ENCODE measurements at places on chromosomes 1 and 21.

GRCh38 chr1:112929979-112930378 is 26.0 kb downstream of the SLC16A1 start:
- DNase-seq, result no peak

DNA sequence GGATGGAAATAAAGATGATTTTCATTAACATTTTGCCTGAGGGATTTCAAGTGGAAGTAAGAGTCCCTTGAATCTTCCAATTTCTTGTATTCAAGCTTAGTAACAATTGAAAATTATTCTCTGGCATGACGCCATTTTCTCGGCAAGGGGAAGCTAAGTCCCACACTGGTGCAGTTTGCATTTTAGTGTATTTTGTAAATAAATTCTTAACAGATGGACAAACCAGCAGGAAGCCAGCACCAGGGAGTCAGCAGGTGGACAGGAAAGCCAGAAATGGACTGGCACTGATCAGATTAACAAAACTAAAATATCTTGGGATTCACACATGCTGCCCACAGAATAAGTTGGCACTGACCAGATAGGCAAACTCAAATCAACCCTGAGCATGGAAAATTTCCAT is 311.3 kb downstream of the LRRIQ3 start:
- no peak for DNase-seq

- no peak for DNase-seq
Observed at GRCh38 chr1:19388980-19389379, 76.9 kb downstream of the SLC66A1 start.

DNA sequence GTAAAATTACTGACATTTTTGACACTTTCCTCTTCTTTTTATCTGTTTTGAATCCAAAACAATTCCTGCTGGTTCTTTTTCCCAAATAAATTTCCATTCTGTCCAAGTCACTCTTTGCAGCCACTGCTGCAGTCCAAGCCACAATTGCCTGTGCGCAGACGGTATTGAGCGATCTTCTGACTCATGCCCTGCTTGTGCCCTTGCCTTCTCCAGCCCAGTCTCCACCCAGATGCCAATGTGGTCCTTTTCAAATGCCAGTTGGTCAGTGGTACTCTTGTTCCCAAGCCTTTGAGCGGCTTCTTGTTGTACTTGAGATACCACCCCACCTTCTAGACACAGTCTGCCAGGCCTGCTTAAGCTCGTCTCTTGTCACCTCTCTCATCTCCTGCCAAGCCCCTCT is 78.9 kb downstream of the CAMTA1 start:
- DNase-seq, result no peak

GRCh38 chr1:24566236-24566867 is 10.5 kb downstream of the NCMAP start:
- DNase-seq, result no peak

DNA sequence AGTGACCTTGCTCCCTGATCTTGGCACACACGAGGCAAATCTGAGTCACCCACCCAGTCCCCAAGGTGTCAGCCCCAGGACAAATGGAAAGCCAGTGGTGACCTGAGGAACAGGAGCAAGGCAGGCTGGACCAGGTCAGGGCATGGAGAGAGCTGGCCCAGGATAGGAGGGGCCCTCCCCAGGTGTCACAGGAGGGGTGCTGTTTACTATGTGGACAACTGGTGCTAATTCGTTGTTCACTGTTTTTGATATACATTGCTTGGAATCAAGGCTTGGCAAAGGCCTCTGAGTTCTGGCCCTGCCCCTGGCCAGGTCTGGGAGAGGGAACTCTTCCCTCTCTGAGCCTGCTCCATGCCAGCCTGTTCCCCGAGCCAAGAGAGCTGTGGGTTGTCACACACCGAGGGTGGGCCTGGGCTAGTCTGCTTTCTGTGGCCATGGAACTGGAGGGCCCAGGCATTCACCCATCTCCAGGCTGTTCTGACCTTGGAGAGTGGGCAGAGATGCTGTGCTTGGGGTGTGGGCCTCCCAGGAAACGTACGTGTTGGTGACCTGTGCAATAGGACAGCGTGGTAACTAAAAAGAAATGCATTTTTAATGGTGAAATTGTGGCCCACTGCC is 41.8 kb downstream of the CRYAA start:
- DNase-seq, result no peak
